ENCODE measurements at places on chromosomes 12 and 14.

GRCh38 chr14:95686935-95687334 is 709 bp downstream of the TCL1B start:
- DNase-seq: no peak

DNA sequence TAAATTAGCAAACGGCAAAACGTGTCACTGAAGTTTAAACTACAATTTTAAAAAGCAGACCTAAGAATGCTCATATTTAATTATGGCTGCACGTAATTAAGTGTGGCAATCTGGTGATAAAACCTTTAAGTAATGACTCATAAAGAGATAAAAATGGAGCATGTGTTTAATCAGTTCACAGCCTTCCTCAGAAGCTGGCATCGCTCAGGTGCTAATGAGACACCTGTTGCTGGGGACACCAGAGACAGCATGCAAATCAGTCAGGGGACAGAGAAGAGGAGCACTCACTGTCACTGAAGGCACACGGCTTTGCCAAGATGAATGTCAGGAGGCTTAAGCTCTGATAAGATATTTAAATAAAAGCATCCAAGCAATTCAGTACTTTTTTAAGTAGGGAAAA is 840.3 kb downstream of the GALC start:
- DNase-seq: no peak

- DNase-seq: no peak
Measured at GRCh38 chr12:99745121-99745520, 97.6 kb downstream of the GARIN6 start.

GRCh38 chr14:63638493-63638892 is 3.2 kb downstream of the WDR89 start:
- no peak for DNase-seq

DNA sequence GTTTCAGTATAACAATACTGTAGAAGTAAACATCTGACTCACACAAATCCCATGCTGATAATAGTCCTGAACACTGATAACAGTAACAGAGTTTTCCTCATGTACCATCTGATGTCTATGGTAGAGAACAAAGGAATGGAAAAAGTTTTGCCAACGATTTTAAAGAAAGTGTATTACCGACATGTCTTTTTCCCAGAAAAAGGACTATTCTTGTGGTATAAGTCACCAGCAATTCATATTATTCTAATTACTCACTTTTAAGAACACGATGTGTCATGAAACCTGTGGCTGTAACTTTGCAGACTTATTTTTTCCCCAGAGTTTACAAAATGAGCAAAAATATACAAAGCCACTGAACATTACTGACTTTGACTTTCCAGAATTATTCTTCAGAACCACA is 40.1 kb upstream of the DCN start:
- DNase-seq: no peak

Data from ACHN (cell line).